ENCODE measurements at places on chromosomes 13 and 19.
A peak's percentile ranks its signal among the peaks of the same experiment; 100 is the strongest.

- DNase-seq: peak; percentile 15
Measured at GRCh38 chr19:16185768-16186123, 536 bp downstream of the FAM32A start.

DNA sequence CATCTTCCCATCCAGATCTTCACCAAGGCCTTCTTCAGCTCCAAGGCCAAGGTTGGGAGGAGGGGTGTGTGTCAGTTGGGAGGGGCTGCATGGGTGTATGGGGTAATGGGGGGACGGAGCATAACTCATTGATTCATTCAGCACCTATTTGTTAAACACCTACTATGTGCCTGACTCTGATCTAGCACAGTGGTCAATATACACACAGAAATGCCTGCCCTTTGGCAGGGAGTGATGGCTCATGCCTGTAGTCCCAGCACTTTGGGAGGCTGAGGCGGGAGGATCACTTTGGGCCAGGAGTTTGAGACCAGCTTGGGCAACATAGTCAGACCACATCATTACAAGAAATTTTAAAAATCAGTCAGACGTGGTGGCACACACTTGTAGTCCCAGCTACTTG is 19.2 kb upstream of the SPACA4 start:
- DNase-seq: no peak

- no peak for DNase-seq
Measured at GRCh38 chr13:77053192-77053591, 26.2 kb upstream of the FBXL3 start.

- peak; percentile 49 for DNase-seq
Measured at GRCh38 chr19:50658441-50659317, 9.4 kb downstream of the C19orf81 start.

DNA sequence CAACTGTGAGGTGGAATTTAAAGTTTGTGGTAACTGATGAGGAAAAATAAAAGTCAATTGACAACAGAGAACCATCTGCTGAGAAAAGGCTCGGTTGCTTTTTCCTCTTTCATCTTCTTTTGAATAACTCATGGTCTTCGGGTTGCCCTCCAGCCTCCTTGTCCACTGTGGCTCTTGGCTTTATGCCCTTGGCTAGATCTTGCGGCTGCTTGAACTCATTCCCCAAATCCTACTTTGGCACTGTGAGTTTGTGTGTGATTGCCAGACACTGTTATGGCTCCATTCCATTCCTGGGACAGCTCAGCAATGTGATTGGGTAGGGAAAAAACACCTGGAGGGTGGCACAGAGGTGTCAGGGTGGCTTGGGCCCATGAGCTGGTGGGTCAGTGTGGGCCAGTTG is 387.4 kb downstream of the DLEU7 start:
- no peak for DNase-seq

- no peak for DNase-seq
Measured at GRCh38 chr13:39209731-39210531, 171.7 kb downstream of the NHLRC3 start.

- peak; percentile 33 for DNase-seq
Measured at GRCh38 chr13:27375686-27376326, 48.6 kb upstream of the GTF3A start.

GRCh38 chr19:17688853-17689595 is 870 bp upstream of the UNC13A start:
- DNase-seq: no peak

DNA sequence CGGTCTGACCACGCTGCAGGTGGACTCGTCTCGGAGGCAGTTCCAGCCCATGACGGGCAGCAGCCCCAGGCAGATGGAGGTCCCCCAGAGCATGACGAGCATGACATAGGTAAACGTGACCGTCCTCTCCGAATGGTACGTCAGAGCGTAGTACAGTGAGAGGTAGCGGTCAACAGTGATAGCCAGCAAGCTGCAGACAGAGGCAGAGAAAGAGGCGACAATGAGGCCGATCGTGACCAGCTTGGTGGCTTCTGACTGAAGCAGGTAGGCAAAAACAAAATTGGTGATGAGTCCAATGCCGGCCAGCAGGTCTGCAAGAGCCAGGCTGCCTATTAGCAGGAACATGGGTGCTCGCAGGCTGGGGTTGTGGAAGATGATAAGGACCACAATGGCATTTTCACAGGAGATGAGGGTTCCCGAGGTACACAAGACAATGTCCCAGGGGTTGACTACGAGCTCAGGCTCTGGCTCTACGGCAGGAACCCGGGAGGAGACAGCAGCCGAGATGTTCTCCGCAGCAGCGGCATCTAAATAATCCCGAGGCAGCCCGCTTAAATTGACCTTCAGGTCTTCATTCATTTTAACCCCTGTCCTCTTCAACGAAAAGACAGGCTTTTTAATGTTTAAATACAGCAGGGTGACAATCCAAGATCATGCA is 1.2 kb downstream of the GPR12 start:
- no peak for DNase-seq

DNA sequence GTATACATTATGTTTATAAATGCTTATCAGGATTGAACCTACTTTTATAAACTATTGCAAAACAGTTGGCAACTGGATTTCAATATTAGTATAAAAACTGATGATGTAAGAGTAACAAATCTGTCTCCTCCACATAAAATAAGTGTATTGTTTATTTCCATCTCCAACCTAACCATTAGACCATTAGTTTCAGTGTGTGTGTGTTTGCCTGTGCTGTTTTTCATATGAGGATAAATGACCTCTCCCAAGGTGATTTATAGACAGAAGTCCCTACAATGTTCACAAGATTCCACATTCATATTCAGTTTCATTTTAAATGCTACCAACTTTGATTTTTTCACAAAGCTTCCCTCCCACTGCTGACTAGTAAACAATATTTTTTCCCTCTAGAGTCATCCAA is 871.6 kb downstream of the PCDH9 start:
- DNase-seq: no peak

DNA sequence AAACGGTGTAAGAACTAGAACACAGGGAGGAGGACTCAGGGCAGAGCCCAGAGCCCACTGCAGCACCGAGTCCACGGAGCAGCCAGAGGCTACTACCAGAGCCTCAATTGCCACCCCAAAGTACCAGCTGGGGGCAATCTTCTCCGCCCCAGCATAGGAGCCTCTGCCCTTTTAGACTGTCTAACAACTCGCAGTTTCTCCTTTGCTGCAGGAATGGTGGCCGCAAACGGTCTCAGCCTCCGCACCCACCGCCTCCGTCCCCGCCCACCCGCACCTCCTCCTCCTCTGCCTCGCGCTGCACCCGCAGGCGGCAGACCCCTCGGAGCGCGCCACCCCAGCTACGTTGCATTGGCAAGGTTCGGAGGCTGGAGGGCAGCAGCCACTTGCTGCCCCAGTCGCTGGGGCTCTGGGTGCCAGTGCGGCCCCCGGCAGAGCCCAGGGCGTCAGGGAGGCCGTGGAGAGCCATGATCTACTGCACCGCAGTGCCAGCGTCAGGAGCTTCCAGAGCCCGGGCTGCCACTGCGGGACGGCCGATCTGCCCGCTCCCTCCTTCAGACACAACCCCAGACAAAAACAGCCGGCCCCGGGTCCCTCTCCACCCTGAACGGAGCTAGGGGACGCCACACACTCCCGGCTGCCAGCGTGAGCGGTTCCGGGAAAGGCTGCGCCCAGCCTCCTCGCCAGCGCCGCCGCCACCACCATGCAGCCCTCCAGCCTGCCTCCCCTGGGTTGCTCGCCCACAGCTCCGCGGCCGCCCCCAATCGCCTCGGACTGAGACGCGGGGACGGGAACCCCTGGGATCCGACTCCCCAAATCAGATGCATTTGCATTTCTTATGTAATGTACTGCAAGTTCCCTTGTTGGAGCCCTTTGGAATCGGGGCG is 1.8 kb downstream of the FGF14 start:
- no peak for DNase-seq

DNA sequence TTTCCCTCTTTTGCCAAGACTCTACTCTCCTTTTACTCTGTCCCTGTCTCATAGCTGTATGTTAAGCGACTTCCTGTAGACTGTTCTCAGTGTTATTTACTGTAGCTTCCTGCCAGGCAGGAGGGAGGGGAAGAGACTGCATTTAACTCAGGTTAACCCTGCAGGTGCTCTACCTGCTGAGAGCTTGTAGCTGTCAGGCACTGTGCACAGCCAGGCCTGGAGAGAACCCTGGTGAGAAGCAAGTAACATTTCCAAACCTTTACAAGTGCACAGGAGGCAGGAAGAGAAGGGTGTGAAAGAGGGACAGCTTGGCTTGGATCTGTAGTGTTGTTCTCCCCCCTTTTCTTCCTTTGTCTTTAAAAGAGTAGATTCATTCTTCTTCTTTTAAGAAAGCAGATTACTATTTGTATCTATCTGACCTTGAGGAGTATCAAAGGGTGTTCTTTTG is 167.1 kb downstream of the LMO7 start:
- no peak for DNase-seq

DNA sequence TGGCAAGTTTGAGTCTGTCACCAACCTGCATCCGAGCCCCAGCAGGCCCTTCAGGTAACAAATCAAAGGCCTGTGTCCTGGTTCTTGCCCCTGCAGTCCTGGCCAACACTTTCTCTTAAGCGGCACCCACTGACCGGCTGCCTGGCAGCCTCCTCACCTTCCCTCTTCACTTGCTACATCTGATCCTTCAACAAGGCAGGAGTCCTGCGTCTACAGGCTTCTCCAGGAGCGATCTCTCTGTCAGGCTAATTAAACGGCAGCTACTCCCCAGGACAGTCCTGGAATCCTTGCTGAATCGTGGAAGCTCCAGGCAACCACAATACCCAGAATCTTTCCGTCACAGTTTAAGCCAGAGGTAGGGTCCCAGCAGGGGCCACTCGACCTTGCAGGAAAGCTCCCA is 41.1 kb upstream of the GAS6 start:
- DNase-seq: no peak

DNA sequence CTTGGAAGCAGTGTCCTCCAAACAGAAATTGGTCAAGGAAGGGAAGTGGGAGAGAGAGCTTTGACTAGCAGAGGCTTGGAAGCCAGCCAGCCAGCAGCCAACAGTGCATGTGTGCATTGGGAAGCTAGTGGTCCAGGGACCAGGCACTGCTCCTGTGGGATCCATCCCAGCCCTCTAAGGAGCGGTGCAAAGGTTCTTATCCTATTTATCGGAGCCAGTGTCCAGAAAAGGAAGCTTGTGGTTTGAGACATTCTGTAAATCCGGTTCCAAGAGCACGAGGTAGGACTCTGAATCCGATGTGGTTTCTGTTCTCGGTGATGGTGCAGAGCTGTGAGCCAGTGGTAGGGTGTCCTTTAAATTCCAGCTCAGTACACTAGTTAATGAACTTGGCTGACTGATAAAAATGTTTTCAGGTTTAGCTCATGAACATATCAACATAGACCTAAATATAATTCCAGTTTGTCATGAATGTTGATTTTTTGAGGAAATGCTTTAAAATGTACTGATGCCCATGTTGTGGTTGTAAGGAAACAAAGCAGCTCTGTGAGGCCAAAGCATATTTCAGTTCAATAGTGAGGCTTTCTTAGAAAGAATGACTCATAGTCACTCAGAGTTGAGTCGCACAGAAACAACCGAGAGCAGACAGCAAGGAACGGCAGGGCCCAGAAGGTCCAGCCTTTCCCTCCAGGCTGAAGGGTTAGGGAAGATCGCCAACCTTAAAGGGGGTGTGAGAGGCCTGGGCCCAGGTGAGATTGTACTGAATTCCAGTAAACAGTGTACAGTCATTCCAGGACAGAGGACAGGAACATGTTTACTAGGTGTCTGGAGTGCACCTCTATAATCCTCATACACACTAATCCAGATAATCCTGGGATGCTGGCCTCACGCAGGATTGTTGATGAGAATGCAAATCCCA is 21.5 kb upstream of the GARRE1 start:
- DNase-seq: no peak

DNA sequence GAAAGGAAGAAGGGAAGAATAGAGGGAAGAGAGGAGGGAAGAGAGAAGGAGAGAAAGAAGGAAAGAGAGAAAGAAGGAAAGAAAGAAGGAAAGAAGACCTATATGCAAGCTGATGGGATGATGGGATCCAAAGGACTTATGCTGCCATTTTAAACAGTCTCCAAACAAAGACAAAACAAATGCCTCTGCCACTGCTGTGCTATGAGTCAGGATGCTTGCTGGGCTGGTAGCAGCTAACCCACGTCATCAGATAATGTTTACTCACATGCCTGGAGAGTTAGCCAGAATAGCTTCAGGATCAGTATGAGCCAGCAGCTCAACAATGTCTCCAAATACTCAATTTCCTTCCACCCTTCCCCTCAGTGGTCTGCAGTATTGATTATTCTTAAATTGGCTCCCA is 12.0 kb upstream of the ZNF274 start:
- no peak for DNase-seq

GRCh38 chr19:9945319-9945966 is 9.1 kb upstream of the OLFM2 start:
- DNase-seq: no peak

GRCh38 chr19:7480970-7481255 is 7.9 kb downstream of the PEX11G start:
- no peak for DNase-seq

GRCh38 chr19:38744874-38745273 is 600 bp upstream of the CAPN12 start:
- no peak for DNase-seq

DNA sequence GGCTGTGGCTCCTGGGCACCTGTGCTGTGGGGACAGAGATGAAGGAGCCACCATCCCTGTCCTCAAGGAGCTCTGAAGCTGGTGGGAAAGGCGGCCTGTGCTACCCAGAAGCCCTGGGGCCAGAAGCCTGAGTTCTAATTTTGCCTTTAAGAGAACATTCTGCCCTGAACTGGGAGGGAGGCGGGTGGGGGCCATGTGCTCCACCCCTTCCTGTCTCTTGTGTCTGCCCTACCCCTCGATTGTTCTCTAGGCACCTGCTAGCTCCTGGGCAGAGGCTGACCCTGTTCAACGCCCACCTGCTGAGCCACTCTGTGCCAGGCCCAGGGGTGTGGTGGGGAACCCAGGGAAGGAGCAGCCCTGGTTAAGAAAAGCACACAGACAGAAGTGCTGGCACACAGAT is 5.9 kb downstream of the TRAPPC6A start:
- no peak for DNase-seq

- no peak for DNase-seq
Measured at GRCh38 chr13:33536601-33537000, 251.0 kb upstream of the STARD13 start.

DNA sequence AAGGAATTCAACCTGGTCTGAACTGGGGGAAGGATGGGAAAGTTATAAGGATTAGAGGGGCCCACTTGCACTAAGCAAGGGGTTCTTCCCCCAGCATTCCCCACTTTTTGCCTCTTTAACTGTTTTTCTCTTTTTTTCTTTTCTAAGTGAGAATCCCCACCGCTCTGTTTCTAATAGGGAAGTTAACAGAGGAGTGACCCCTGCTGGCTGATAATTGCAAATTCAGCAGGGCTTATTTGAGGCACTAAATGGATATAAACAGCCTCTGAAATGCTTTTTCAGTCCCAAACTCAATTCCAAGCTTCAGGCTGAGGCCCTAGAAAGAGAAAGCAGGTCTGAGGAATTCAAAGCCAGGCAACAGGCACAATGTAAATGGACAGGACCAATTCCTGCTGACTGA is 38.2 kb upstream of the CEACAM21 start:
- no peak for DNase-seq
